ENCODE measurements at places on chromosomes 7 and 10.
A peak's percentile ranks its signal among the peaks of the same experiment; 100 is the strongest.

DNA sequence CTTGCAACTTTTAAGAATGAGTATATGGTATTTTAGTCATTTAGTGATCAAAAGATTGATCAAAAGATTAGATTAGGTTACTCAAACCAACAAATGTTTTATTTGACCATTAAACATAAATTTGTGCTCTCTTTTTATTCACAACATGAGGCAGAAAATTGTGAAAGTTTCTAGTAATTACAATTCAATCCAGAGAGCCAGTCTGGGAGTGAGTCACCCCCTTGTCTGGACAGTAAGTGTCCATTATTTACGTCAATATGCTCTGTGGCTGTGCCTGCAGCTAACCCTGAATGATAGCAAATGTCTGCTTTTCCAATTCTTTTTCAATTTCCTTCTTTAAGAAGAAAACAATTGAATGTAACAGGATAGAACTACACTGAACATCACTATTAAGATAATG, 27.9 kb downstream of the GNG11 start:
- DNase-seq = no peak

GRCh38 chr7:116786791-116787443, 75.5 kb upstream of the CAPZA2 start:
- DNase-seq = no peak

DNA sequence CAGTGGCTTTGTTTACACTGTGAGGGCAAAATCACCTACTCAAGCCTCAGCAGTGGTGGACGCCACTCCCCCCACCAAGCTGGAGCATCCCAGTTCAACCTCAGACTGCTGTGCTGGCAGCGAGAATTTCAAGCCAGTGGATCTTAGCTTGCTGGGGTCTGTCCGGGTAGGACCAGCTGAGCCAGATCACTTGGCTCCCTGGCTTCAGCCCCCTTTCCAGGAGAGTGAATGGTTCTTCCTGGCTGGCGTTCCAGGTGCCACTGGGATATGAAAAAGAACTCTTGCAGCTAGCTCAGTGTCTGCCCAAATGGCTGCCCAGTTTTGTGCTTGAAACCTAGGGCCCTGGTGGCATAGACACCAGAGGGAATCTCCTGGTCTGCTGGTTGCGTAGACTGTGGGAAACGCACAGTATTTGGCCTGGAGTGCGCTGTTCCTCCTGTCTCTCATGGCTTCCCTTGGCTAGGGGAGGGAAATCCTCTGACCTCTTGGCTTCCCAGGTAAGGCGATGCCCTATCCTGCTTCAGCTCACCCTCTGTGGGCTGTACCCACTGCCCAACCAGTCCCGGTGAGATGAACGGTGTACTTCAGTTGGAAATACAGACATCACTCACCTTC, 398.5 kb downstream of the ATRNL1 start:
- no peak for DNase-seq

DNA sequence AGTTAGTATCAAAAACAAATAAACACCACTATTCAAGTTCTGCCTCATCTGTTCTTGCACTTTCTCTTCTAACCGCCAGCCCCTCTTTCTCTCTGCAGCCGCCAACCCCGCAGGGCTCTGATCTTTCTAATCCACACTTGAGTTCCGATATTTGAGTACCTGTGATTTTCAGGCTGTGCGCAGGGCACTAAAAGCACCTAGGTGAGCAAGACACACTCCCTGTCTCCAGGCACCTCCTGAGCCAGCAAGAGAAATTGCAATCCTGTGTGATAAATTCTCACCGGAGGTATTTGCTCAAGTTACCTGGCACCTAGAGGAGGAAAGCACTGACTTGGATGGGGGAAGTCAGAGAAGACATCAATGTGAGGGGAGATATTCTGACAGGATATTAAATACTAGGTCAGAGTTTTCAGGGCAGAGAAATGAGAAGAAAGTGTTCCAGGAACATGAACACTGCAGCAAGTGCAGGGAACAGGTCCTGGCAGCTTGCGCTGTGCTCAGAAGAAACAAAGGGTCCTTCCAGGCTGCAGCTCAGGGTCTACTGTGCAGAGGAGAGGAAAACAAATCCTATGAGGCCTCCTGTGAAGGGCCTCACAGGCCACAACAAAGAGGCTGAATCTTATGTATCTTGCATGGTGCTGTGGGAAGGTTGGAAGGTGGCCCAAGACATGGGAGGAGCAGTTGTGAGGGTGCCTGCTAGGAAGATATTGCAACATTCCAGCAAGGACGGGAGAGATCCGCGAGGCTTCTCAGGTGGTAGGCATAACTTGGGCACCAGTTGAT, 568.7 kb upstream of the MGMT start:
- DNase-seq = no peak

DNA sequence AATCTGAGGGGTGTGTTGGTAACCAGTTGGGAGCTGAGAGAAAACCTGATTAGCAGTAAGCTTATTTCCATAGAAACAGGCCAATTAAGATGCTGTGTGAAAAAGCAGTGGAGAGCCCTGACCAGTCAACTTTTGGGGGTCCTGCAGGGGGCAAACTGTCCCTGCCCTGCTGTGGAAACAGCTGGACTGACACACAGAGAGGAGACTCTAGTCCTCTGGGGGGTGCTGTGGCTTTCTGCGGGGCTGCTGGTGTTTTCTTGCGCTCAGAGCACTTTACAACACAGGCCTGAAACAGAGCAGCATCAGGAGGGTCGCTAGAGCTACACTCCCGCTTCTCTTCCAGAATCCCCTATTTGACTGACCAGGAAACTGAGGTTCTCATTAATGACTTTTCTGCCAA, 546.9 kb upstream of the GALNT17 start:
- DNase-seq = no peak

- no peak for DNase-seq
These were observed 448.5 kb upstream of the MKI67 start for GRCh38 chr10:128574581-128575210.

DNA sequence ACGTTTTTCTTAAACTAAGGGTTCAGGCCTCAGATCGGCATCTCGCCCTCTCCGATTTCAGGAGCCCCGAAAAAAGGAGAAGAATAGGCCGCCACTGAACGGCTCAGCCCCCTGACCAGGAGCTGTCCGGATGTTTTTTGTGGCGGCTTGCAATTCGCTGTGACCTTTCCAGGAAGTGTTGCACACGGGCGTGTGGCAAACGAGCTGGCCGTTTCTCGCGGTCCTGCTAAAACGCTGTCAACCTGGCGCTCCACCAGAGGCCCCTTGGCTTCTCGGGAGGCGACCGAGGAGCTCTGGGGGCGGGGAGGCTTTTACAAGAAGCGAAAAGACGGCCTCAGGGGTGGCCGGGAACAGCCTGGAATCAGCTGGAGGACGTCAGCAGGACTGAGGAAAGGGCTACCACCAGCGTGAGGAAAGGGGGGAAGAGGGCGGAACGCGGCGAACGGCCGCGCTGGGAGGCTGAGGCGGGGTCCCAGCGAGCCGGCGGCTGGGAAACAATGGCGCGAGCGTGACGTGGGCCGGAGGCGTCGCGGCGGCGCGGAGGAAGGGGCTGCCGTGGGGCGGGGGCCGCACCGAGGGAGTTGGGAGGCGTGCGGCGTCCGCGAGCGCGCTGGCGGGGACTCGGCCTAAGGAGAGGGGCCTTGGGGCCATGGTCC, 493 bp downstream of the NT5C2 start:
- no peak for DNase-seq

- no peak for DNase-seq
These were observed 565 bp downstream of the STRIP2 start for GRCh38 chr7:129434675-129435318.

DNA sequence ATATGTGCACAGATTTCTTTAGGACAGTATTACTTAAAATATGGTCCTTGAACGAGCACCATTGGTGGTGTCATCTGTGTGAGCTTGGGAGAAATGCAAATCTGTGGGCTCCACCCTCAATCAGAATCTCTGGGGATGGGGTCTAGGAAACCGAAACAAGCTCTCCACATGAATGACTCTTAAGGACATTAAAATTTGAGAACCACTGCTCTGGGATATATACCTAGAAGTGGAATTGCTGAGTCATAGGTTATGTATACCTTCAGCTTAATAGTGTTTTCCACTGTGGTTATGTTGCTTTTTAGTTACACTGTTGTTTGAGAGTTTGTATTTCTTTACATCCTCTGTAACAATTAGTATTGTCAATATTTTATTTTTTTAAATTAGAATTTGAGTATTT, 24.0 kb downstream of the ZNRF2 start:
- peak; percentile 41 for DNase-seq

GRCh38 chr7:139931190-139931934, 102.3 kb downstream of the TBXAS1 start:
- DNase-seq = no peak

DNA sequence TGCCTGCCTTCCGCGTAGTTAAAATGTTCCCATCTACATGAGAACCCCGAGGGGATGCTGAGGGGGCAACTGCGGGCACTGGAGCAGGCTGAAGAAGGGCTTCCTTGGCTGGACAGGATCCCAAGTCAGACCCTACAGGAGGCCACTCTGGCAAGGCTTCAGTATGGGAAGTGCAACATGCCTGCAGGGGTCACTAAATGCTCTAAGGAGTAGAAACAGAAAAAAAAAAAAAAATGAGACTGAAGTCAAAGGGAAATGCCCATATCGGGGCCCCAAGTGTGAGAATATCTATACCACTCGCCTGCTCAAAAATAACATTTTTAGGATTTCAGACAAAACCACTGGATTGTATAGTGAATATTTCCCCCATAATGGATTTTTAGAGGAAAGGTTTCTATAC, 33.5 kb downstream of the FAM204A start:
- DNase-seq = no peak

DNA sequence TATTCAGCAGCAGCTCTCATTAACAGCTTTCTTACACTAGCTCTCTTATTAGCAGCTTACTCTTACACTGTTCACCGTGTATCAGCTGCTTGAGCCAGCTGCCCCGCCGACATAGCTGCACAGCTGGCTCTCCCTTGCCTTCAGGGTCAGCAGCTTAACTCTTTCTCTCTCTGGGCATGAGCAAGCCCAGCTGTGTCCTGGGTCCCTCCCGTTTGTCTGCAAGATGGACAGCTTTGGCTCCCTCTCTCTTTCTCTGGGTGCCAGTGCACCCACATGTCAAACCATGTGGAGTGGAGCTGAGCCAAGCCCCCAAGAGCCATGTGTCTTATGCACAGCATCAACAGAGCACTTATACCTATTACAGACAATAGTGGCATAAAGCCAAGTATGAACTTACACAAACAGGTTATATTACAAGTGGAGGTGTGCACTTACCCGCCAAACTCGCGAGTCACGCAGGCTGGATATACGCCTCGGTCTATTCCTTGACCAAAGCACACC, 35.7 kb upstream of the MTPAP start:
- peak; percentile 19 for DNase-seq

GRCh38 chr10:60466267-60467201, 76.9 kb upstream of the ANK3 start:
- DNase-seq = no peak

GRCh38 chr10:113132591-113133121, 182.6 kb downstream of the TCF7L2 start:
- DNase-seq = no peak

GRCh38 chr7:69739190-69739589, 140.9 kb downstream of the AUTS2 start:
- no peak for DNase-seq

DNA sequence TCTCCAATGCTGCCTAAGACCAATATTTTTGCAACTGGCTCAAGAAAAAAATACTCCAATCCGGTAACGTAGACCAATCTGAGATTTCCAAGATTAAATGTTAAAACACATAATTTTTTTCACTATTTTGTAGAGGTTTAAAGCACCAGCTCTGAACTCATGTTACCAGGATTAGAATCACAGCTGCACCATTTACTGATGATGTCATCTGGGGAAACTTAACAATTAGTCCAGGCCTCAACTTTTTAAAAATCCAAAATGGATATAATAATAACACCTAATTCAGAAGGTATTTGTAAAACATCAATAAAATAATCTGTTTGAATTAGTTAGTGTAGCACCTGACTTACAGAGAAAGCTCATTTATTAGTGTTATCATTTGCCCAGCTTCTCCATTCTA, 14.4 kb downstream of the PON1 start:
- no peak for DNase-seq

GRCh38 chr10:71272056-71272771, 46.8 kb upstream of the SLC29A3 start:
- DNase-seq = no peak

GRCh38 chr10:77506517-77507200, 130.9 kb downstream of the KCNMA1 start:
- DNase-seq = no peak

DNA sequence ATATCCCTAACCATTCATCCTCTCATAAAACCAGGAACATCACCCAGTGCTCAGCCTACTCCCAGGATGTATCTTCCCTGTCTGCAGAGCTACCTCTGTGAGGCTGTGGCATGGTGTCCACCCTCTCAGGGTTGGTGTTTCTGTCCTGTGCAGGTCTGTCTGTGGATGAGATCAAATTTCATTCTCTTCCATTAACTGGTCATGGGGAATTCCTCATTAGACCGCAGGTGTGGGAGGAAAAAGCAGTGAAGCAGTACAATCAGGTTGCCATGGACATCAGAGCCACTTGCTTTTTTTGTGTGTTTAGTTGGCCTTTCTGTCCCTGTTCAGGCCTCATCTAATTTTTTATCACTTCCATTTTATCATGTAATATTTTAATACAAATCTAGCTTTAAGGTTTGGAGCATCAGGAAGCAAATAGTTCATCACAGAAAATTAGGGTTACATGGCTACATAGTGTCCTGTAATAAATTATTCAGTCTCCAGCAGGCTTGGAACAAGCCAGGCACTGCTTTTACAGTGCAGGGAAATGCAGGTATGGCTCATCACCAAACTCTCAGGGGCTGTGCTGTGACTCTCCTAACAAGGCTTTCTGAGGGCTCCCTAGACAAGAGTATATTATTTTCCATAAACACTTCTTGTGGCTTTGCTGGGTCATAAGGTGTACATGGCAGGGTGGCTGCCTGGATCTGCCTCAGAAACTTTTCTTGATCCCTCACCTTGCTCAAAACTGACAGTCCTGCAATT, 594.9 kb upstream of the IGFBP3 start:
- no peak for DNase-seq

GRCh38 chr10:27741173-27742091, 4.2 kb downstream of the MKX start:
- no peak for DNase-seq

GRCh38 chr7:33728873-33729551, 176.3 kb upstream of the BMPER start:
- DNase-seq = no peak

DNA sequence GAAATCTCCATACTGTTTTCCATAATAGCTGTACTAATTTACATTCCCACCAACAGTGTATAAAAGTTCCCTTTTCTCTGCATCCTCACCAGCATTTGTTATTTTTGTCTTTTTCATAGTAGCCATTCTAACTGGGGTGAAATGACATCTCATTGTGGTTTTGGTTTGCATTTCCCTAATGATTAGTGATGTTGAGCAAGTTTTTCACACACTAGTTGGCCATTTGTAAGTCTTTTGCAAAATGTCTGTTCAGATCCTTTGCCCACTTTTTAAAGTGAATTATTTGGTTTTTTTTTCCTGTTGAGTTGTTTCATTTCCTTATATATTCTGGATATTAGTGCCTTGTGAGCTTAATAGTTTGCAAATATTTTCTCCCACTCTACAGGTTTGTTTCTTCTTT, 101.0 kb upstream of the NFE2L3 start:
- DNase-seq = no peak

All from DMS 273 treated with DMSO at 0.1 percent for 48 hours (cell line).